ENCODE measurements at places on chromosomes 7 and 10. TPM values are rescaled to one million over a fixed set of nuclear protein-coding genes. Genes with fewer than 3 reads are reported as not detected.

DNA sequence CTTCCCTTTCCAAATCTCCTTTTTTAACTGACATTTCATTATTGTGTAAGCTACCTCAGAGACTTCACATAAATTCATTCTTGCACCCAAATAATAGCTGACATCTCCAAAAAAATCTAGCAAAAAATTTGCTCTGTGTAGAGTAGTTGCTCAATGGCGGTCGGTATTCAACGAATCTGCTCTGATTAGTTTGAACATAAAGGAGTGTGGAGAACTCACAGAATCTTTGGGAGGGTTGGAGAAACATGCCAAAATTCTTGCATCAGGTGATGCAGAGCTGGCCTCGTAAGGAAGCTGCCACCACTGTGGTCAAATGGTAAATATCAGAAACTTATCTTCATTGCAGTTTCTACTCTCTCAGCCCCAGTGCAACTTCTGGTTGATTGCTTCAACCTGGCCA is 201.2 kb upstream of the MDFIC start:
- DNase-seq = no peak

DNA sequence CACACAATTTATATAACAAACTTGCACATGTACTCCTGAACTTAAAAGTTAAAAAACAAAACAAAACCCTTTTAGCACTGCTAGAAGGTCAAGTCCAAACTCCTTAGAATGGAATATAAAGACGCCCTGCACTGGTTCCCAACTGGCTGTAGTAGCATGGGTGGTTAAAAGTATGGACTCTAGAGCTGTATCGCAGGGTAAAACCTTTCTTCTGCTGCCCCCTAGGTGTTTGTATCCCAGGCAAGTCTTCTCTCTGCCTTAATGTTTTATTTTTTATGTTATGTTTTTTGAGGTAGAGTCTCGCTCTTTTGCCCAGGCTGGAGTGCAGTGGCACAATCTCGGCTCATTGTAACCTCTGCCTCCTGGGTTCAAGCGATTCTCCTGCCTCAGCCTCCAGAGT is 35.2 kb downstream of the LSMEM1 start:
- DNase-seq = no peak

DNA sequence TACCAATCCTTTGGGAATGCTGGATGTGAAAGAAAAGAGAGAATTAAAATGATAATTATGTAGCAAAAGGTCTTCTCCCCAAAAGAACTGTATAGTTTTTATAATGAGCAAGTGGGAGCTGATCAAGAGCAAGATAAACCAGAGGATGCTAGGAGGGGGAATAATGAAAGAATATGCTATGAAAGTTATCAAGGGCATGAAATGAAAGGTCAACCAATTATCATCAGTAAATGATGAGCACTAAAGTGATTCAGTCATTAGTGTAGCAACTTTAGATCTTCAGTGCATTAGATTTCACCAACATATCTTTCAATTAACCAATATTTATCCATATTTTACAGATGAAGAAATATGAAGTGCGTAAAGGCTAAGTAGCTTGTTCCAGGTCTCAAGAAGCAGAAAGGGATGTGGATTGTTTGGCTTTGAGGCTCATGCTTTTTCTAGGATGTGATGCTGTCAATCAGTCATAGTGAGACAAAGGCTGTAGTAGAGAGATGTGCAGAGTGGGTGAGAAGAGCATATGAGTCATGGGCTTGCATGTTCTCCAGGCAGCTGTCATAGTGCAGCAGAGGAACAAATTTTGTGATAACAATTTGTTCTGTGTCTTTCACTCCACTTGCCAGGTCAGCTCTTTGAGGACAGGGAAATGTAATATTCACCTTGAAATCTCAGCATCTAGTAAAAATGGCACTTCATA is 5.7 kb upstream of the OR2F2 start:
- DNase-seq = no peak

GRCh38 chr10:124214610-124215375 is 121.4 kb upstream of the CHST15 start:
- no peak for DNase-seq

AS3MT gene
- 0.43 TPM for total RNA-seq

GRCh38 chr10:49325131-49325915 is 26.4 kb downstream of the C10orf71 start:
- no peak for DNase-seq

GRCh38 chr10:48541144-48541795 is 63.6 kb downstream of the ARHGAP22 start:
- no peak for DNase-seq

GRCh38 chr7:23700046-23700445 is 10.0 kb upstream of the STK31 start:
- DNase-seq = no peak

DNA sequence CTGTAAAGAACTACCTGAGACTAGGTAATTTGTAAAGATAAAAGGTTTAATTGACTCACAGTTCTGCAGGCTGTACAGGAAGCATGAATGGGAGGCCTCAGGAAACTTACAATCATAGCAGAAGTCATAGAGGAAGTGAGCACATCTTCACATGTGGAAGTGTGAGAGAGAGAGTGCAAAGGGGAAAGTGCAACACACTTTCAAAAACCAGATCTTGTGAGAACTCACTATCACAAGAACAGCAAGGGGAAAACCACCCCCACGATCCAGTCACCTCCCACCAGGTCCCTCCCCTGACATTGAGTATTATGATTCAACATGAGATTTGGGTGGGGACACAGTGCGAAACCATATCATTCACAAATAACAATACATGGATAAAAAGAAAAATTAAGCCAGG is 24.5 kb downstream of the AVL9 start:
- no peak for DNase-seq

GRCh38 chr10:131981429-131982184 is at the start of gene BNIP3:
TSS of gene BNIP3 (minus strand) at chr10:131981923. CDS start at chr10:131981806, 117 bp downstream.
- DNase-seq = peak; percentile 95

DNA sequence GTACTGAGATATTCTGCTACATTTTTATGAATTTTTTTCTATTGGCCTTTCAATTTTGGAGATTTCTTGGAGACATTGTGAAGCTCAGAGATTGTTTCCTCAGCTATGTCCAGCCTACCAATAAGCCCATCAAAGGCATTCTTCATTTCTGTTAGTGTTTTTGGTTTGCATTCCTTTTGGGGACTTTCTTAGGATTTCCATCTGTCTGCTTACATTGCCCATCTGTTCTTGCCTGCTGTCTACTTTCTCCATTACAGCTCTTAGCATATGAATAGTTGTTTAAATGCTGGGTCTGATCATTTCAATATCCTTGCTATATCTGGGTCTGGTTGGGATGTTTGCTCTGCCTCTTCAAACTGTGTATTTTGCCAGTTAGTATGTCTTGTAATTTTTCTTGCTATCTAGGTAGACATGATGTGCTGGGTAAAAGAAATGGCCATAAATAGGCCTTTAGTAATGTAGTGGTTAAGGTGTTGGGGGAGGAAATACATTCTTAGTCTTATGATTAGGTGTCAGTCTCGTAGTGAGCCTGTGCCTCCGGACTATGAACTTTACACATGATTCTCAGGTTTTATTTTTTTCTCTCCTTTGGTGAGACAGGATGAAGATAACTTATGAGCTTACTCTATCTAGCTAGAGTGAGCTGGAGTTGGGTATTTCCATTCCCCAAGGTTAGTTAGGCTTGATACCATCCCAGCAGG is 32.6 kb upstream of the NME8 start:
- DNase-seq = no peak

KIF20B gene
- 62.4 TPM for total RNA-seq

Measured in natural killer cell treated with Interleukin-12 subunit alpha and Interleukin-12 subunit beta and Interleukin-15 and Interleukin-18, amount 100 ng/mL, for 72 hours (primary cell).